Activated T-cell treated with anti-CD3 and anti-CD28 coated beads, Interleukin-2, amount 50 U/mL, for 4 hours (primary cell): ENCODE measurements at places on chromosomes 12 and 14. TPM values are rescaled to one million over a fixed set of nuclear protein-coding genes. Genes with fewer than 3 reads are reported as not detected.
A peak's percentile ranks its signal among the peaks of the same experiment; 100 is the strongest.

- DNase-seq = no peak
These were observed 76.5 kb downstream of the SNAPC1 start for GRCh38 chr14:61838661-61839245.

DNA sequence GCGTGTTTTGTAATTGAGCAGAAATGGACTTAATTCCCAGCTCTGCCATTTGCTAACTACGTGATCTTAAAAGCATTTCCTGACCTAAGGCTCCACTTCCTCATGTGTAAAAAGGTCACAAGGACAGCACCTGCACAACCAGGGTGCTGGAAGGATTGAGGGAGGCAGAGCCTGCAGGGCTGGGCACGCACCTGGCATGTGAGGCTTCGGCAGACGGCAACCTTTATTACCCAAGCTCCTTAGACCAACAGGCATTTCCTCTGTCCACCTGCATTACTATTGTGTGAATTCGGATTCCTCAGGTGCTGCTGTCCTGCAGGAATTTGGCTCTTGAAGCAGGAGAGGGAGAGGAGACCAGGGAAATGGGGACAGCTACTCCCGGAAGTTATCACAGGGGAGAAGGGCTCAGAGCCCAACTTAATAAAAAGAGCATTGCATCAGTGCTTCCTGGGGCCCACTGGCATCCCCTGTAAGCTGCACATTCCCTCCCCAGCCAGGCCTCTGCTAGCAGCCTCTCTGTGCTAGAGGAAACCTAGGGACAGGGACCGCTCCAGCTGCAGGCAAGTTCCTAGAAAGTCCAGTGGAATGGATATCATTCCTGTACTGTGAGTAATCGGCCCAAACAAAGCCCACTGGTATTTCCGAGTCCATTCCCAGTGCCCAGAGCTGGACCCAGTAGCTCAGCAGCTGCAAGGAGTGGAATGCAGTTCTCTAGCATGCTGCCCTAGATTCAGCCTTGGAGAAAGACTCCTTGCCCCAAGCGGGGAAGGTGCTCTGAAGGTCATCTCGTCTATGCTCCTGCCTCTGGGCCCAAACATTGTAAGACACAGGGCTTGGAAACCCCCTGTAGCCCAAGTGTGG lies 157.1 kb upstream of the CCND2 start:
- no peak for DNase-seq

DNA sequence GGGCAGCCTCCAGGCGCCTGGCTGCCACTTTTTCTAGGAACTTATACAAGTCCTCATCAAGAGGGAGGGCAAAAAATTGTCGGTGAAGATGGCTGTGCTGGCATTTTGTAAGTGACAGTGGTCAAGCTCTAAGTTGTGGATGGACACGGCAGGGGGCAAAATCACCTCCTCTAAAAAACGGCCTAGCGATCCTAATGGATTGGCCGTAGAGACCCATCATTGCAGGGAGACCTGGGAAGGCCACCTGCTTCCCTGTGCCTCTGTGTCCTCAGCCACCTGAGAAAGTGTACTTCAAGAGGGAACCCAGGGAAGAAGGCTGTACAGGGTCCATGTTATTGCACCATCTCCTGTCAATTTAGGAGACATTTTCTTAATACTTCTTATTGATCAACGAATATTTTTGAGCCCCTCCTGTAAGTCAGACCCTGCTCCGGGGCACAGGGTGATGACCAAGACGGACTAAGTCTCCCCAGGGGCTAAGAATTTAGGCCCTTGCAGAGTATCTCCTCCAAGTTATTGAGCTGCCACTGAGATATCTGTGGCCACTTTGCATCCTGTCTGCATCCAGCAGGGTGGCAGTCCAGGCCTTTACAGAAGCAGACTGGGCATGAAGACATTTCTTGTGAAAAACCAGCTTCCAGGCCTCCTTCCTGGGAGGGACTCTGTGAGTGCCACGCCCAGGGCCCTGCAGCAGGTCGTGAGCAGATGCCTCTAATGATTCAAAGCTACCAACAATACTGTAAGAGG lies 40.5 kb downstream of the PSMA6 start:
- peak; percentile 30 for DNase-seq

- no peak for DNase-seq
These were observed 233.3 kb upstream of the KRR1 start for GRCh38 chr12:75744607-75745256.

GRCh38 chr12:51449580-51450246 lies 25.1 kb downstream of the SLC4A8 start:
- DNase-seq = no peak

The SPIC gene
- not detected for total RNA-seq

The PNP gene
- total RNA-seq = 198 TPM

- no peak for DNase-seq
These were observed 119.3 kb downstream of the BEGAIN start for GRCh38 chr14:100467939-100468338.

GRCh38 chr12:58981961-58982360 lies 61.7 kb upstream of the LRIG3 start:
- DNase-seq = no peak

- no peak for DNase-seq
These were observed 56.5 kb upstream of the RPH3A start for GRCh38 chr12:112734859-112735695.

- peak; percentile 52 for DNase-seq
These were observed 14.5 kb upstream of the CCT2 start for GRCh38 chr12:69570545-69571399.

GRCh38 chr14:99609245-99610170 lies 5.5 kb upstream of the CCDC85C start:
- DNase-seq = peak; percentile 17

The SLCO1B1 gene
- total RNA-seq = not detected

DNA sequence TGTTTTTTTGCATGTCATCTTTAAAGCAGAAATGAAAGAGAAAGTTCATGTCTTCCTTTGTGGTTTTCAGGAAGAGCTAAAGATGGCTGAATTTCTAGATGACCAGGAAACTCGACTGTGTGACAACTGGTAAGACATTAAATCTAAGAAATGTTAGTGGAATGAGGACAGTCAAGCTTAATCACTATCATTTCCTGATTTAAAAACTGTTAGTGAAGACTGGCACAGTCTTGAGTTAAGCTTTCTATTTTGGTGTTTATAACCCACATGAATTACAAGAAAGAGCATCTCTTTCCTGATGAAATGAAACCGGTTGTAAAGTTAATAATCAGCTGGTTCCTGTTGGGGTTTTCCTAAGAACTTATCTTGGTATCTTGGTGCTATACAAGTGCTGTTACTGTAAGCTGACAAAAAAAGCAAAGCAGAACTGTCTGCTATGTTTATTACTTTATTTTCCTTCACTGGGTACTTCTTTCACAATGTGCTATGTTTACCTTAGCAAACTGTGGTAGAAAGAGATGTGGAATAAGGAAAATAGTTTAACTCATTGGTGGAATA lies 5.2 kb downstream of the TRAFD1 start:
- DNase-seq = no peak

DNA sequence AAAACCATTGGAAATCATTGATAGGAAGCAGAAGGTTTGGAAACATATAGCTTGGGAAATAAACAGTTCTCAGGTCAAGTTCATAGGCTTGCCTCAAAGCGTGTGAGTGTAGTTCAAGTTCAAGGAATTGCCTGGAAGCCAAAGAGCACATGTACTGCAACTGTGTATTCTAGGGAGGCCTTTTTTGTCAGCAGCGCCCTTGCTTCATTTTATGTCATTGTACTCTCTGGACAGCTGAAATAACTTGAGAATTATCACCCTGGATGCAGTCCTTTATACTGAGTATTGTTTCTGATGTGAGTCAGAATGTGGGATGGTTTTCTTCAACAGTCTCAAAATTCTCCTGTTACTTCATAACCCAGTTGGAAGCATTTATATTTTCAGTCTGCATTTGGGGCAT lies 16.0 kb upstream of the EVL start:
- no peak for DNase-seq

- no peak for DNase-seq
These were observed 201.2 kb downstream of the CHST11 start for GRCh38 chr12:104657726-104658484.

- DNase-seq = no peak
These were observed 187.4 kb upstream of the PRMT8 start for GRCh38 chr12:3303410-3304136.

DNA sequence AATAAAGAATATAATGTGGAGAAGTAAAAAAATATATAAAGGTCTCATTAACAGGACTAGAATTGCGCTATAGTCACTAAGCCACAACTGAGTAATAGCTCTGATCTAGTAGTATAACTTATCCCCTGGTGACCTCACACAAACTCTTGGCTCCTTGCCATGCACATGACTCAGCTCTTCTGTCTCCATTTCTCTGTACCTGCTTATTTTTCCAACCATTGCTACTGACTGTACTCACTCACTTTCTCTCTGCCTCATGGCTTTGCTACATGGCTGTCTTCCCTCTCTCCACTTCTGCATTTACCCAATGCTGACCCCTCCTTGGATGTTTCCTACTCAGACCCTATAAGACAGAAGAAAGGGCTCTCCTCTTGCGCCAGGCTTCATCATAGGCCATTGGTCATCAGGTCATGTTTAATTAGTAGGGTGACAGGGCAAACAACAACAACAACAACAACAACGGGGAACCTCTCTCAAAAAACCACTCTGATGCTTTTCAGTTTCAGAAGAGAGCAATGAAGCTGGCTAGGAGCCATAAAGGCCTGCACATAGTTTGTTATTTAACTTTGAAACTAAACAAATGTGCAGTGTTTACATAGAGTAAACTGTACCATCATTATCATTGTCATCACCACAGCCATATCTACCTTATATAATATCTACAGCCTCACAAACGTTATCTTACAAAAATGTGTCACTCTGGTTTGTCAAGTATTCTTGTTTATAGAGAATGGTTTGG lies 25.6 kb upstream of the KRAS start:
- peak; percentile 54 for DNase-seq

The SYT1 gene
- 0.16 TPM for total RNA-seq

The RNU4-1 gene
- 980 TPM for total RNA-seq

The IPO8 gene
- 52.7 TPM for total RNA-seq

DNA sequence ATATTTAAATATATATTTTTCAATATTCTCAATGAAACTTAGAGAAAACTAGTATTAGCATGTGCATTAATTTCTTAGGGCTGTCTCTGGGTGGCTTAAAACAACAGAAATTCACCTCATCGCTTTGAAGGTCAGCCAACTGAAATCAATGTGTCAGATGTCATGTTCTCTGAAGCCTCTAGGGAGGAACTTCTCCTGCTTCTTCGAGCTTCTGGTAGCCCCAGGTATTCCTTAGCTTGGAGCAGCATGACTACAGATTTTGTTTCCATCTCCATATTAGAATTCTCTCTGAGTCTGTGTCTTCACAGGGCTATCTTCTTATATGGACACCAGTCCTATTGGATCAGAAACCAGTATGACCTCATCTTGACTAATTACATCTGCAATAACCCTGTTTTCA lies 221.5 kb downstream of the PDZRN4 start:
- no peak for DNase-seq

DNA sequence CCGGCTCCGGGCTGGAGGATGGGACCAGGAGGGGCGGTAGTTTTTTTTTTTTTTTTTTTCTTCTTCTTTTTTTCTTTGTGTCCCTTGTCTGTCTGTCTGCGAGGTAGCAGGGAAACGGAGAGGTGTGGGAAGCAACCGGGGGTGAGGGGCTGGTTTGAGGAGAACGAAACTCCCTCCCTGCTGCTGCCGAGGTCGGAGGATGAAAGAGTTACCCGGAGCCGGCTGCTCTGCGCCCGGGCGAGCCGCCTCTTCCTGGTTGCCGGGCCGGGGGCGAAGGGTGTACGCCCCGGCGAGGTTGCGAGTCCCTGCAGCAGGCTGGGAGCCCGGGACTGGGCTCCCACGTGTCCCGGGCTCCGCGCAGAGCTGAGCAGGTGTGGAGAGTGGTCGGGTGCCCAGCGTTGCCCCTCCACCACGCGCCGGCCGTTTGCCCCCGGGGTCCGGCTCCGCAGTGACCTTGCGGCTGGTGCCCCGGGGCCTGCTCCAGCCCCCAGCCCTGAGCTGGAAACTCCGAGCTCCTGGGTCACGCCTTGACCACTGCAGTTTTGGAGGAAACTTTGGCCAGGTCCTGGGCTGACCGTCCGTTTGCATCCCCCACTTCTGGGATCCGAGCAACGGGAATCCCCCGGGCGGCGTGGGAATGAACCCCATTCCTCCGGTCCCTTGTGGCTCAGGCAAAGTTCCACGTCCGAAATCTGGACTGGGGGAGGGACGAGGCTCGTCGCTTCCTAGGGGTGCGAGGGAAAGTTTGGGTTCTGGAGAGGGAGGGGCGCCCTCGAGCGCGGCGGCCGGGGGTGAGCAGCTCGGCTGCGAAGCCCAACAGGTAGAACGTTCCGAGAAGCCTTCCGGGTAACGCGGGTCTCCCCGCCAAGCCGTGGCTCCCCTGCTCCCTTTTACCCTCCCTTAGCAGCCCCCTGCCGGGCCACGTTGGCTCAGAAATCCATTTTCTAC lies 1.3 kb downstream of the CHST11 start:
- peak; percentile 50 for DNase-seq

The ACSS3 gene
- 0.11 TPM for total RNA-seq

- no peak for DNase-seq
These were observed 6.3 kb upstream of the LRIG3 start for GRCh38 chr12:58926586-58926985.

DNA sequence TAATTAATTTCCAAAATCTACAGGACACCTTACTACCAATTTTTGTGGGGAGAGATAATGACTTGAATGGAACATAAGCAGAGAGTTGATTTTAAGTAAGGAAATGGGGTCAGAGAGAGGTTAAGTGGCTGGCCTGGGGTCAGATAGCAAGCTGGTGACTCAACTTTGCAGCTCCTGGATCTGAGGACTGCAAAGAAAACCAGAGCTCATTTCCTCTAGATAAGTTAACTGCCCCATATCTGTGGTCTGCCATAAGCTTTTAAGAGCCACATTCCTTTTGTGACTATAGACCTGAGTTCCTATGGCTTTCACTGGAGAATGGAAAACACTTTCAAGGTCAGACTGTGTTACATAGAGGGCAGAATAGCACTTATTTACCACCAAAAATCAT lies 201.2 kb upstream of the PRICKLE1 start:
- DNase-seq = no peak

- no peak for DNase-seq
These were observed 183.3 kb upstream of the KITLG start for GRCh38 chr12:88763536-88764100.

The SOX5 gene
- 0.15 TPM for total RNA-seq

The SLC38A4 gene
- total RNA-seq = 0.22 TPM

DNA sequence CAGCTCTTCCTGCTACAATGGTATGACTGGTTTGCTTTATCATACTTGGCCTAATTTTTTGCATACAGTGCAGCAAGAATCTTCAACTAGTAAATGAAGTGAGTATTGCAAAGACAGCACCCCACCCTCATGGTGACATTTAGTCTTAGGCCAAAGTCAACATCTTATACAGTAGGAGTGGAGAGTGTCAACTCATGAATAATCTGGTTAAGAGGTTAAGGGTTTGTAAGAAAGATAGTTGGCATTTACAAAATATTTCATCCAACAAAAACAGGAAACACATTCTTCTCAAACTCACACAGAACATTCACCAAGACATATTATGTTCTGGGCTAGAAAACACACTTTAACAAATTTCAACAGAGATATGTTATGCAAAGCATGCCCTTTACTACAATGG lies 2.2 kb upstream of the OAS1 start:
- no peak for DNase-seq

- DNase-seq = no peak
These were observed 55.5 kb upstream of the DAAM1 start for GRCh38 chr14:59132796-59133494.
